ENCODE measurements at places on chromosomes 13 and 19. TPM values are rescaled to one million over a fixed set of nuclear protein-coding genes. Genes with fewer than 3 reads are reported as not detected.

DNA sequence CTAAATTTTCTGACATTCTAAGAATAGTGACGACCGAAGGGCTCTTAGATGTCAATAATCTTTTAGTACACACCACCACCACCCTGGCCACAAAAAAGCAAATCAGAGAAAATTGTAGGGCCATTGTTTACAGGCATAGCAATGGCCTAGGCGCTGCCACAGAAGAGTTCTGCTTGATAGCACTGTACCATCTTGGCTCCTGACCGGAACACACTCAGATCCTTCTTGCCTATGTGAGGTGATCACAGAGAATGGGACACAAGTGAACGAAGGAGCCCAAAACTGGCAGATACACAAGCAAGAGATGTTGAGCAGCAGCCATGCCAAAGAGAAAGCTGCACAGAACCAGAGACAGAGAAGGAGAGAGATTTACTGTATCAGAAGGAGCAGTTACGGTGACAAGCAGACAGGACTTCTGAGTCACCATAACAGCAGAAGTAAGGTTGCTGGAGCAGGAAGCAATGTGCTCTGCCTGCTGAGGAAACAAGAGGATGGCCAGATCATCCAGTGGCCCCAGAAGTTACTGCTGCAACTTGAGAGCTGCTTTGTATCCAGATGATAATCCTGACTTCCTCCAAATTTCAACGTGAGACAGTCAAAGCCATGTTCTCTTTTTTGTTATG lies 105.2 kb downstream of the SLITRK6 start:
- no peak for DNase-seq

- DNase-seq: no peak
Measured at GRCh38 chr13:37187105-37187504, 81.6 kb upstream of the CSNK1A1L start.

GRCh38 chr13:114105521-114106225 lies 26.8 kb downstream of the RASA3 start:
- no peak for DNase-seq

DNA sequence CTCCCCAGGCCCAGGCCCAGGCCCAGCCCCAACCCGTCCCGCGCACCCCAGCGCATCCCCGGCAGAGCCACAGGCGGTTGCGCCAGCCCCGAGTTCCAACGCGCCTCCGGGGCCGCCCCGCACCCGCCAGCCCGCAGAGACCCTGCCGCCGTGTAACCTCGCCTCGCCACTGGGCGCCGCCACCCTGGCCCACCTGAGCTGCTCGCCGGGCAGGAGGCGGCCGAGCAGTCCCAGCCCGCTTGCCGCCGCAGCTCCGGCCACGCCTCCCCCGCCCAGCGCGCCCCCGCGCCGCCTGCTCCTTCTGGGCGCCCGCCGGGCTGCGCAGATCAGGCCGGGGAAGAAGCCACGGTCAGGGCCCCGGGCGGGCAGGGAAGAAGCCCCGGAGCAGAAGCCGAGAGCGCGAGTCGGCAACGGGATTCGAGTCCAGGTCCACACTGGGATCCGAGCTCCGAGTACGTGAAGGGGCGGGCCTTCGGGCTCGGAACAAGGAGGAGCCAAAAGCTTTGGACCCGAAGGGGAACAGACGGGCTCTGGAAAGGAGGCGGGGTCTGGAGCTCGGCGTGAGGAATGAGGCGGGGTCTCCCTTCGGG lies at the start of gene MBOAT7:
Gene MBOAT7 (minus strand): TSS at position 436 of the 590 bp plus-strand sequence. CDS start 1,072 bp downstream, outside the sequence.
- no peak for DNase-seq

GRCh38 chr13:75173457-75174356 lies 308.3 kb downstream of the TBC1D4 start:
- no peak for DNase-seq

DNA sequence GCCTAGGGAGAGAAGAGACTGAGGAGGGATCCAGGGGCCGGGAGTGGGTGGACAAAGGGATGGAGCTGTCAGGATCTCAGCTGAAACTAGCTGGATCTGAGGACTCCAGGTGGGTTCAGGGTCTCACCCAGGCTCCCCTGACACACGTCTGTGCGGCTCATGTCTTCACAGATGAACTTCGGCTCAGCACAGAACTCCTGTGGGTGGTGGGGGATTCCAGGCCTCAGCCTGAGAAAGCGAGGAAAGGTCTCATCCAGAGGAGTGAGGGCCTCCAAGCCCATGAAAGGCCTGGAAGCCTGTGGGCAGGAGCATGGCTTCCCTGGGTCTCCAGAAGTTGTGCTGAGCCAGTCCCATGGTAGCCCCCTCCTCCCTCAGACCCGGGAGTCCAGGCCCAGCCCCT lies 1.4 kb downstream of the CAPN12 start:
- no peak for DNase-seq

- no peak for DNase-seq
Measured at GRCh38 chr13:111335298-111335697, 14.9 kb downstream of the TEX29 start.

- DNase-seq: no peak
Measured at GRCh38 chr13:27933580-27934328, 14.0 kb downstream of the PDX1 start.

GRCh38 chr19:1267477-1268225 lies 1.5 kb upstream of the CIRBP start:
- DNase-seq: no peak

DNA sequence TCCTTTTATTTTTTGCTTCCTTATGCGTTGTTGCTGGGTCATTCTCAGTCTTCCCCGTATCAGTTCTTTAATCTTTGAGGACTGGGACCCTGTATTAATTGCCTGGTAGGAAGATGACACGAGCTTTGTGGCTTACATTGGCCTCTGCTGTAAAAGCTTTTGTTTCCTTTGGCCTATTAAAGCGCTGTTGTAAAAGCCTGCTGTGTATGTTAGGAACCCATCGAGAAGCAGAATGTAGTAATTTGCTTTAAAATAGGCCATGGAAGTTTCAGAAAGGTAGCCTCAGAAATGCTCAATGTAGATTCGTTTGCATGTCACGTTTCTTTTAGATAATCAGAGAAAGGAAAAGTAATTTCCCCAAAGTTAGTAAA lies 257.5 kb upstream of the STARD13 start:
- DNase-seq: no peak

- DNase-seq: peak; percentile 87
Measured at GRCh38 chr19:44988896-44989556, 12.2 kb upstream of the RELB start.

DNA sequence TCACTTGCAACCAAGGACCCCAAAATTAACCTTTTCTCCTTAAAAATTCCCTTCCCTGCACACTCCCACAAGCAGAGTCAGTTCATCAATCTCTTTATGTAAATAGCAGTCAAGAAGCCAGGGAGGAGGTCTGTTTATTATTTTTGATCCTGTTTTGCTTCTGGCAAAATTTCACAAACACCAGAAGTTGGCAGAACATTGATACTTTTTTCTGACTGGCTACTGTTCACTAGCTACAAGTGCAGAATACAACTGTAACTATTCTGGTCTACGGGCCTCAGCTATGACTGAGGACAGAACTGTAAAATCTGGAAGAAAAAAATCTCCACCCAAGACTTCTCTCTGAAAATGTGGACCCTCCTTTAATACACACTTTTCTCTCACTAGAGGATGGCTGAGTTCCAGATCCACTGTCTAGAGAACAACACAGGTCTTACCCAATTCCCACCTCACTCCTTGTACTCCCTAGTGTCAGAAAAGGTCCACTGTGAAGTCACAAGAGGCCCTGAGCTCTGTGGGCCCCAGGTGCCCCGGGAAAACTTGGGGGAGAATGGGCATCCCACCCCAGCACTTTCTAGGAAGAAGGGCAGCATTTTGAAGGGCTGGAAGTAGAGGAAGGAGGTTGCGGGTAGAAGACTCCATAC lies 14.5 kb downstream of the STARD13 start:
- no peak for DNase-seq

DNA sequence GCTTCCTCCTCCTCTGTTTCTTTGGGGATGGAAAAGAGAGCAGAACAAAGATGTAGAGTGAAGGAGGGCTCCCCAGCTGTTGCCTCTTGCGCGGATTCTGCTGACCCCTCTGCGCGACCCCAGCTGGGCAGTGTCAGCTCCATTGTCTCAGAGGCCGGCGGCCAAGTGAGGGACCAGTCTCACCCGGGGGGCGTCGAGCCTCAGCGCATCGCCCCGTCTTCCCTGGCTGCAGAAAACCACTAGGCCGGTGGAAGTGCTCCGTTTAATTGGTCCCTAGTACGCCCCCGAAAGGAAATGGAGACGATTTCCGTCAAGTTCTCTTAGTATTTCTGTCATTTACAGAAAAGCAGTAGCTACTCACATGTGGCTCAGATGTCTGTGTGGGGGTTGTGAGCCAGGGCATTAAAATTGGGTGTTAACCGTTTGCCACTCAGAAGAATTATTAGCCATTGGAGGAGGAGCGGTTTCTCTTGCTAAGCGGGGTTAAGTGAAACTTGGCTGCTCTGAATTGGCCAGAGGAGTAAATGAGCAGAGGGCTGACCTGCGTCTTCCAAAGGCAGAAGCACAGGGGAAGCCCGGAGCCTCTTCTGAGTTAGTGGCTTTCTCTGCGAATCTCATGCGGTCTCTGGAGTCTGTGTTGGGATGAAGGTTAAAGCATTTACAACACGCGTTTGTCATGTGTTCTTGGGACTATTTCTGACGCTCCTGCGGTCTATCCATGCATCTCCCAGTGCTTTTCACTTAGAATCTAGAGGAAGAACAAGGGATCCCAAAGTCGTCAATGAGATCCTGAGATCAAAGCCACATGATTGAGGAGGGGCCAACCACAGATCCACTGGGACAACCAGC lies 132.8 kb upstream of the MYO16 start:
- peak; percentile 26 for DNase-seq

GRCh38 chr13:69092615-69093322 lies 1014.9 kb upstream of the ATXN8OS start:
- no peak for DNase-seq

- no peak for DNase-seq
Measured at GRCh38 chr13:44347301-44347700, 26.3 kb upstream of the SERP2 start.

DNA sequence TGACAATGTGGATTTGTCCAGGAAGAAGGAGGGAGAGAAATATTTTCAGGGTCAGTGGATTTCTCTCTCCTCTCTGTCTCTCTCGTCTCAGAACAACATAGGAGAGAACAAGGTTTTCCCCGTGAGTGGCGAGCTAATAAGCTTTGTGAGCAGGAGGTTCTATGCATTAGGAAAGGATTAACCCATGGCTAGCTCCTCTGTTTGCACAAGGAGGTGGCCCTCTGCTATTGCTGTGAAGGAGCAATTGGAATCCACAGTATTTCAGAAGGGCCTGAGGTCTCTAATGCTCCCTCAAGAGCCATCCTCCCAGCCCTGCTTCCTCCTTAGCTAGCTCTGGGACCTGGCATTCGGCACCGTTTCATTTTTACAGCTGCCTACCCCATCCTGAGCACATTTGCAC lies 288.9 kb upstream of the MAB21L1 start:
- DNase-seq: no peak

- peak; percentile 44 for DNase-seq
Measured at GRCh38 chr13:89695343-89696257, 1651.9 kb upstream of the MIR17HG start.

METTL21C gene
- total RNA-seq: not detected

PALM gene
- 33.0 TPM for total RNA-seq

MRI1 gene
- total RNA-seq: 29.0 TPM

ACP5 gene
- total RNA-seq: 242 TPM

Data from left lung (tissue), 14 donors.